ENCODE measurements at places on chromosomes 11 and 22. TPM values are rescaled to one million over a fixed set of nuclear protein-coding genes. Genes with fewer than 3 reads are reported as not detected.
A peak's percentile ranks its signal among the peaks of the same experiment; 100 is the strongest.

- H3K4me1 ChIP-seq: peaks cover 18% of the 10 kb centered on the region
- no peak overlapping the region for H3K4me3 ChIP-seq
- H3K36me3 ChIP-seq: no peaks in the 10 kb centered on the region
- DNase-seq: no peak
- H3K27ac ChIP-seq: no peak overlapping the region
Observed at GRCh38 chr11:94325681-94326080, 21.3 kb downstream of the IZUMO1R start.

DNA sequence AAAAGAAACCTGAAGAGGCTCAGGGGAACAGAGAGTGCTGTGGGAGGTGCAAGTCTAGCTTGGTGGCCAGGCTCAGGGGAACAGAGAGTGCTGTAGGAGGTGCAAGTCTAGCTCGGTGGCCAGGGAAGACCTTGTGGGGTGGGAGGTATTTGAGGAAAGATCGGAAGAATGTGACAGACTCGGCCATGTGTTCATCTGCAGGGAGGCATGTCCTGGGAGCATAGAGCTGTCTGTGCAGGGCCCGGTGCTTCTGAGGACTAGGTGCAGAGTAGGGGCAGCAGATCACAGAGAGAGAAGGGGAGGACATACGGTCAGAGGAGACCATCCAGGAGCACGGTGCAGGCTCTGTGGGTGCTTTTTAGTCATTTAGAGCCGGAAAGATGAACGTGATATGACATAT, 10.8 kb downstream of the IFITM10 start:
- H3K36me3 ChIP-seq: no peaks in the 10 kb centered on the region
- H3K27ac ChIP-seq: no peak overlapping the region
- DNase-seq: no peak
- no peak overlapping the region for H3K4me3 ChIP-seq
- no peaks in the 10 kb centered on the region for H3K27me3 ChIP-seq

DNA sequence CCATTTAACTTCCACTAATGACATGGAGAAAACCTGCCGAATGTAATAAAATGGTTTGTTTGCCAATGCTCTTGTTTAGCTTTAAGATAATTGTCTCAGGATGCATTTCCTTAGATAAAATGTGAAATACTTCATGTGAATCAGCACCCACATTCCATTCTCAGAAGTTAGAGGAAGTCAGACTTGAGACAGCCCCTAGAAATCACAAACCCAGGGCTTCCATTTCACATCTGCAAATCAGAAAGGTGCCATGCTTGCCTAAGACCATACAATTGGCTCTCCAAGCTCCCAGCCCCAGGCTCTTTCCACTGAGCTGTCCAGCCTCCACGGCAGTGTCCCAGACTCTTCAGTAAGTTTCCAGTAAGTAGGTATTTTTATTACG, 35.6 kb upstream of the ADORA2A start:
- DNase-seq: no peak
- no peaks in the 10 kb centered on the region for H3K27me3 ChIP-seq
- peaks cover 5% of the 10 kb centered on the region for H3K36me3 ChIP-seq
- no peak overlapping the region for H3K4me3 ChIP-seq
- H3K4me1 ChIP-seq: peaks cover 21% of the 10 kb centered on the region
- no peak overlapping the region for H3K27ac ChIP-seq

- no peaks in the 10 kb centered on the region for H3K4me1 ChIP-seq
- peaks cover 79% of the 10 kb centered on the region for H3K36me3 ChIP-seq
- no peak overlapping the region for H3K27ac ChIP-seq
- H3K4me3 ChIP-seq: no peak overlapping the region
- no peak for DNase-seq
Observed at GRCh38 chr22:41347066-41347859, 34.5 kb upstream of the TEF start.

- H3K4me1 ChIP-seq: no peaks in the 10 kb centered on the region
- no peaks in the 10 kb centered on the region for H3K27me3 ChIP-seq
- no peak overlapping the region for H3K27ac ChIP-seq
- no peak for DNase-seq
- H3K36me3 ChIP-seq: no peaks in the 10 kb centered on the region
Observed at GRCh38 chr11:122304973-122305372, 189.0 kb upstream of the BLID start.

GRCh38 chr11:64268025-64268892, 16.2 kb downstream of the BAD start:
- peak overlapping the region; percentile 96 for H3K27ac ChIP-seq
- H3K4me3 ChIP-seq: no peak overlapping the region
- H3K27me3 ChIP-seq: no peaks in the 10 kb centered on the region

GRCh38 chr22:50417411-50418210, 57.2 kb downstream of the SBF1 start:
- no peak for DNase-seq
- H3K4me1 ChIP-seq: no peaks in the 10 kb centered on the region
- no peak overlapping the region for H3K4me3 ChIP-seq
- no peak overlapping the region for H3K27ac ChIP-seq
- H3K27me3 ChIP-seq: no peaks in the 10 kb centered on the region

GRCh38 chr11:30387891-30388861, 65.3 kb downstream of the ARL14EP start:
- peaks cover 15% of the 10 kb centered on the region for H3K4me1 ChIP-seq
- no peak for DNase-seq
- H3K27ac ChIP-seq: no peak overlapping the region
- H3K27me3 ChIP-seq: no peaks in the 10 kb centered on the region
- H3K4me3 ChIP-seq: no peak overlapping the region

- peak overlapping the region; percentile 32 for H3K4me3 ChIP-seq
- H3K27ac ChIP-seq: no peak overlapping the region
- H3K27me3 ChIP-seq: no peaks in the 10 kb centered on the region
- H3K4me1 ChIP-seq: peaks cover 36% of the 10 kb centered on the region
- DNase-seq: peak; percentile 47
Observed at GRCh38 chr11:74683279-74683871, 47.9 kb downstream of the CHRDL2 start.

Gene SHISA8
- not detected for total RNA-seq

Gene KIAA1671
- 63.2 TPM for total RNA-seq

Gene PLAAT2
- total RNA-seq: not detected
